A549 treated with CORT108297 at 1 μM for 4 hours (cell line): ENCODE measurements at places on chromosomes 3 and 15. TPM values are rescaled to one million over a fixed set of nuclear protein-coding genes. Genes with fewer than 3 reads are reported as not detected.

Gene ANKDD1A
- 1.5 to 2.0 TPM (median 1.6 TPM) in 5 replicates for total RNA-seq

Gene B3GALNT1
- 0.05 to 0.12 TPM (median 0.08 TPM) in 4 of 5 replicates, not detected in the other for total RNA-seq

Gene IMPG2
- total RNA-seq, result 0.01 TPM in 1 of 5 replicates, not detected in the others

Gene PAQR5
- 88.0 to 119 TPM (median 115 TPM) in 5 replicates for total RNA-seq

Gene VPS18
- 18.3 to 23.8 TPM (median 22.5 TPM) in 5 replicates for total RNA-seq

Gene ADAMTSL3
- total RNA-seq, result 0.25 to 0.66 TPM (median 0.53 TPM) in 5 replicates

Gene RETNLB
- not detected in 5 replicates for total RNA-seq

Gene SEMA5B
- 0.15 to 0.63 TPM (median 0.23 TPM) in 5 replicates for total RNA-seq

Gene GPR87
- 1.4 to 1.8 TPM (median 1.7 TPM) in 5 replicates for total RNA-seq

Gene SERINC4
- total RNA-seq, result 0.05 to 0.12 TPM (median 0.06 TPM) in 4 of 5 replicates, not detected in the other

Gene ERICH6
- 0.18 TPM in 1 of 5 replicates, not detected in the others for total RNA-seq

Gene KNG1
- total RNA-seq, result 0.07 TPM in 1 of 5 replicates, not detected in the others

Gene FES
- total RNA-seq, result 0.45 to 1.1 TPM (median 0.81 TPM) in 5 replicates

Gene ISLR2
- total RNA-seq, result 0.14 to 0.37 TPM (median 0.15 TPM) in 5 replicates

Gene BDH1
- 1.6 to 4.2 TPM (median 3.4 TPM) in 5 replicates for total RNA-seq

Gene KCNAB1
- total RNA-seq, result not detected in 5 replicates

Gene GNL3
- 91.2 to 148 TPM (median 94.3 TPM) in 5 replicates for total RNA-seq

Gene AMIGO3
- 0.23 to 1.3 TPM (median 0.41 TPM) in 5 replicates for total RNA-seq

Gene GOLGA8G
- total RNA-seq, result not detected in 5 replicates

Gene DNAH12
- total RNA-seq, result 0.03 to 0.15 TPM (median 0.13 TPM) in 5 replicates

Gene DAPK2
- total RNA-seq, result 3.8 to 5.4 TPM (median 3.9 TPM) in 5 replicates

Gene GALNT15
- 0.05 to 0.18 TPM (median 0.15 TPM) in 5 replicates for total RNA-seq

Gene MUC20
- total RNA-seq, result 0.25 to 0.73 TPM (median 0.50 TPM) in 5 replicates

Gene ST8SIA2
- 0.39 to 0.73 TPM (median 0.57 TPM) in 5 replicates for total RNA-seq

Gene HACD2
- total RNA-seq, result 34.0 to 41.0 TPM (median 37.3 TPM) in 5 replicates

Gene CFAP100
- not detected in 5 replicates for total RNA-seq

Gene SLC51A
- not detected in 5 replicates for total RNA-seq

Gene GHSR
- total RNA-seq, result not detected in 5 replicates

Gene HHATL
- total RNA-seq, result not detected in 5 replicates
